NCI-H187 (cell line): ENCODE measurements at places on chromosomes 6 and 20.

GRCh38 chr20:25761596-25761995, 64.9 kb upstream of the ZNF337 start:
- DNase-seq, result no peak

DNA sequence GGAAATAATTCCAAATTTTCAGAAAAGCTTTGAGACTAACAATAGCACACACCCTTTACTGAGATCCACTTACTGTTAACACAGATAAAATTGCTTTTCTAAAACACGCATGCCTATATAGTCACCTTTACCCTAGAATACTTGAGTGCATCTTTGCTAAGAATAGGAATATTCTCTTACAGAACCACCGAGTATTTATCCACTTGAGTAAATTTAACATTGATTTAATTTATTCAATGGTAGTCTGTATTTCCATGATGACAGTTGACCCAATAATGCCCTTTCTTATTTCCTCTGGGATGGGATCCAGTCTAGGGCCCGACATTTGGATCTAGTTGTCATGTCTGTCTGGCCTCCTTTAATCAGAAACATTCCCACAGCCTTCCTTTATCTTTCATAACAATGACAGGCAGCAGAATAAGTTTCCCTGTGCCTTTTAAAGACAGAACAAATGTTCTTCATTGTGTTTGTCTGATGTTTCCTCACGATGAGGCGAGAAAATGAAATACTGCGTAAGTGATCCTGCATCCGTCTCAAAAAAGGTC, 56.6 kb upstream of the ERVFRD-1 start:
- DNase-seq, result no peak

DNA sequence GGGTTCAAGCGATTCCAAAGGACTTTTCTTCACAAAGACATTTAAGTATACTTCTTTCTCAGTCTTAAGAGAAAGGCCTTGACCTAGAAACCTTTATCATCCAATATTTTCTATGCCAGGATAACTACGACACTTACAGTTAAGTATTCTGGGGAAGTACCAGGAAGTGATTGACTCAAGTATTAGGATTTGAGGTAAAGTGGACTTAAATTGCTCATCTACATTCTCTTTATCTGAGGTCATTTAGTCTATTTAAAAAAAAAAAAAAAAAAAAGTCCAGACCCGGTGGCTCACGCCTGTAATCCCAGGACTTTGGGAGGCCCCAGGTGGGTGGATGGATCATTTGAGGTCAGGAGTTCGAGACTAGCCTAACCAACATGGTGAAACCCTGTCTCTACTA, 114.7 kb downstream of the ZFAND3 start:
- no peak for DNase-seq

DNA sequence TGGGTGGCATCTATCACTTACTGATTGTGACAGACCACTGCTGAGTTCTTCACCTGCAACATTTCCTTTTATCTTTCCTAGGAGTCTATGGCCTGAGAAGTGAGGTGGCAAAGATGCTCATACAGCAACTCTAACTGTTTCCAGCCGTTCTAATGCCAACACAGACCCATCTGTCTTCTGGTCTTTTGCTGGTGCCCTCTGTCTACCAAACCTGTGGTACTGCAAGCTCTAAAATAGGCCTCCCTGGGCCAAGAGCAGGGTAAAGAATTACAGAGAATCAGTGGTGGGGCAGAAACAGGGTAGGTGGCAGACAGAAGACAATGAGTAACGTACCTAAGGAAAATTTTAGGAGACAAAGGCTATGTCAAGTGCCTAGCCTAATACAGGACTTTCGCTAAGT, 611.0 kb upstream of the FLRT3 start:
- DNase-seq, result no peak

DNA sequence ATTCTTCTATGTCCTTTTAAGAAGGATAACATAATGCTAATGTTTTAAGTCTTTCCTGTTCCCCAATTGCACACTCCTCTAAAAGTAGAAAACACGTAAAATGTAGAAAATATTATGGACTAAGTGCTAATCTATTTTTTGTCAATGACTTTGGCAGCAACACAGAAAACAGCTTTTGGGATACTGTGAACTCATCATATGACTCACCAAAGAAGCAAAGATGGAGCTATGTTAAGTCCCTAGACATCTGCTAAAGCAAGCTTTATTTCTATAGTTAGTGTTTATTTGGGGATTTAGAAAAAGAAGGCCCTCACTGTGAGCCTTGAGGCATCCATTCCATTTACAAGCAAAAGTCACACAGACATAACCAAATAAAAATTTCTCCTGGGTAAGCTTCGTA, 23.0 kb downstream of the OPN5 start:
- DNase-seq, result no peak

DNA sequence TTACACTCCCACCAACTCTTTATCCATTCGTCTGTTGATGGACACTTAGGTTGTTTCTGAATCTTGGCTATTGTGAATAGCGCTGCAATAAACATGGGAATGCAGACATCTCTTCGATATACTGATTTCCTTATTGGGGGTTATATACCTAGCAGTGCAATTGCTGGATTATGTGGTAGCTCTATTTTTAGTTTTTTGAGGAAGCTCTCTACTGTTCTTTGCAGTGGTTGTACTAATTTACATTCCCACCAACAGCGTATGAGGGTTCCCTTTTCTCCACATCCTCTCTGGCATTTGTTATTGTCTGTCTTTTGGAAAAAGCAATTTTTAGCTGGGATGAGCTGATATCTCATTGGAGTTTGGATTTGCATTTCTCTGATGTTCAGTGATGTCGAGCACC, 4.6 kb upstream of the PFDN4 start:
- no peak for DNase-seq

DNA sequence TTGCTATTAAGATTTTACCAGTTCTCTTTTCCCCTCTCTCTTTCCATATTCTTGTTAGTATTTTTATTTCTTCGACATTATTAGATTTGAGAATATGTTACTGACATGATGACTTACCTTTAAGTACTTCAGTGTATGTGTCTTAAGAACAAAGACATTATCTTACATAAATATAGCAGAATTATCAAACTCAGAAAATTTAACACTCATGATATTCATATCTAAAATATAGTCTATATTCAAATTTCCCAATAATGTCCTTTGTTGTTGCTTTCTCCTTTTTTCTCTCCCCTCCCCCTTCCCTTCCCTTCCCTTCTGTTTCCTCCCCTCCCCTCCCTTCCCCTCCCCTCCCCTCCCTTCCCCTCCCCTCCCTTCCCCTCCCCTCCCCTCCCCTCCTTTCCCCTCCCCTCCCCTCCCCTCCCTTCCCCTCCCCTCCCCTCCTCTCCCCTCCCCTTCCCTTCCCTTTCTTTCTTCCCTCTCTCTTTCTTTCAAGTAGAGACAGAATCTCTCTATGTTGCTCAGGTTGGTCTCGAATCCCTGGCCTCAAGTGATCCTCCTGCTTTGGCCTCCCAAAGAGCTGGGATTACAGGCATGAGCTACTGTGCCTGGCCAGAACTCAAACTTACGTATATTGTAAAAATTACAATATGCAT, 56.5 kb downstream of the RSPH3 start:
- no peak for DNase-seq

DNA sequence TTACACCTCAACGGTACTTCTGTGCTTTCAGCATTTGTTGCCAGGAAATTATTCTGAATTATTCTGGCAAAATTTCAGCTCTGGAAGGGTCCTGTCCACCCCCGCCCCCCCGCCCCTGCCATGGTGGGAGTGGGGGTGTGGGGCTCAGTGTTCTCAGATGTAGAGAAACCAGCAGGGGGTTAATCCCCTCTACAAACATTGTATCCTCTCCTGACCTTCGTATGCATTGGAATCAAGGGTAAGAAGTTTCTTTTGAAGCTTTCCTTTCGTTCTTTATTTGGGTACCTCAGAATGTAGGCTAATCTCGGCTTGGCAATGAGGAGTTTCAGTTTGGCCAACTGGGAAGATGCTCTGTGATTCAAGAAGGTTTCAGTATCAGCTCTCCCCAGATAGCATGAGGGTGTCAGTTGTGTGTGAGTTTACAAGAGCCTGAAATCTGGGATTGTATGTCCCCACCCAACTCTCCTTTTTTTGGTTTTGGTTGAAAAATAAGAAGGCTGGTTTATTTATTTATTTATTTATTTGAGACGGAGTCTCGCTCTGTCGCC, 25.5 kb upstream of the OLIG3 start:
- DNase-seq, result no peak

- no peak for DNase-seq
Observed at GRCh38 chr20:49701241-49701790, 12.4 kb downstream of the B4GALT5 start.
